ENCODE measurements at places on chromosomes 13 and 19.
A peak's percentile ranks its signal among the peaks of the same experiment; 100 is the strongest.

DNA sequence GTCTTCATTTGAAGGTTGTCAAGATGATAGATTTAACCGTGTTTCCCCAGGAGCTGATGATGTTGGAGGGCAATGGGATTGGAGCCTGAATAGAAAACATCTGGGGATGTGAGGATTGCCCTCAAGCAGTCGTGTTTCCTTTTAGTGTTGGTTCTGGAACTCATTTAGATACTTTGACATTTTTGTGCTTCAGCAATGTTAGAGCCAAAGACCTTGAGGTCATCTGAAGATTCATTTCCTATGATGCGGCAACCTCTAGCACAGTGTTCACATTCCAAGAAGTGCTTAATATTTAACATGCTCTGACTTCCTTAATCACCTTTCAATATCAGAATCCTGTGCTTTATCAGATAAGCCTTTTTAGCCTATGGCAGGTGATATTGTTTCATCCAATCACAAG is 82.7 kb downstream of the SLC10A2 start:
- DNase-seq = peak; percentile 12

DNA sequence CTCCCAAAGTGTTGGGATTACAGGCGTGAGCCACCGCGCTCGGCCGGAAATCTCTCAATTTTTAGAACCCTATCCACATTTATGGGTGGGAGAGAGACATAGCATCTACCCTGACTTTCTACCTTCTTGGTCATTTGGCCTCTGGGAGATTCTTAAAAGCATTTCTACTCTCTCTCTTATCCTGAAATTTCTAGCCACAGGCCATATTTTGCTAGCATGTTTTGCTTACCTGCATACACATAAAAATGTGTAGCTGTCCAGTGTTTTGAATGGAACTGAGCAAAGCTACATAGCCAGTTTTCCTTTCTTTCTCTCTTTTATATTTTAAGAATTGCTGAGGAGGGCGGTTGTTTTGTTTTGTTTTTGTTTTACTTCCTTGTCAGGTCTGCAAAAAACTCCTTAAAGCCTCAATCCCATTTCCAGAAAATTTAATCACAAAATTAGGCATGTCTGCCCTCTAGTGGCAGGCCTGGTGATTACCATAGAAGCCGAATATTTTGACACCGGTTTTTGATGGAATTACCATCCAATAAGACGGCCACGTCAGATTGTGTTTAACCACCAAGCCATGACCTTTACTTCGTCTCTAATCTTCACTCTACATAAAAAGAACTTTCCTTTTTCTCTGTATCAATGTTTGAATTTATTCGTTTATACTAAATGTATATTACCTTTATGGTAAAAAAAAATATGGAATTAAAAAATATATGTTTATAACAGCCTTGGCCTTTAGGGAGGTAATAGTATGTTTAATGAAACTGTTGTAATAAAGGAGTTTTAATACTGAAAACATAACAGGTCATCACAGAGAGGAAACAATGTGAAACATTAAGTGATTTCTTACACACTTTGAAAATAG is 34.4 kb upstream of the OXGR1 start:
- DNase-seq = peak; percentile 64

DNA sequence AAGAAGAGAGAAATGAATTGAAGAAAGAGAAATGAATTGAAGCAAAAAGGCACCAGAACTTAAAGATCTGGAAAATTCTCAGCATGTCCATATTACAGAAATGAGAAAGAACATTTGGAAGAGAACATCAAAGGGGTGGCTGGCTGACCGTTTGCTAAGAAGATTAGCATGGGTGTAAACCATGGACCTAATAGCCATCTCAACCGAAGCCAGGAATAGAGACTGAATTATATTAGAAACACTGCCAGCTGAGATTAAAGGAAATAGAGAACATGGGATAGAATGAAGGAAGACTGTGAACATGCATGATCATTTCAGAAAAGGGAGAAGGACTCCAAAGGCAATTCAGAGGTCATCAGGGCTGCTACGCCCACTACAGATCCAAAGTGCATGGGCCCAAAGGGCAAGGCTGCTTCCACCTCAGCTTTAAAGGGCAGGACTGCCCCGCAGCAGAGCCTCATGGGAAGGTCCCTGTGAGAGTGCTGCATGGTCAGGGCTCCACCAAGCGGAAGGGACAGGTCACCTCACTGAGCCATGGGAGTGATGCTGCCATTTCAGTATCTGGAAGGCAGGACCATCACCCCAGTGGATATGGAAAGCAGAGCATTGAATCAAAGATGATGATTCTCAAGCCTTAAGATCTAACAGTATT is 23.1 kb downstream of the FNDC3A start:
- DNase-seq = no peak

DNA sequence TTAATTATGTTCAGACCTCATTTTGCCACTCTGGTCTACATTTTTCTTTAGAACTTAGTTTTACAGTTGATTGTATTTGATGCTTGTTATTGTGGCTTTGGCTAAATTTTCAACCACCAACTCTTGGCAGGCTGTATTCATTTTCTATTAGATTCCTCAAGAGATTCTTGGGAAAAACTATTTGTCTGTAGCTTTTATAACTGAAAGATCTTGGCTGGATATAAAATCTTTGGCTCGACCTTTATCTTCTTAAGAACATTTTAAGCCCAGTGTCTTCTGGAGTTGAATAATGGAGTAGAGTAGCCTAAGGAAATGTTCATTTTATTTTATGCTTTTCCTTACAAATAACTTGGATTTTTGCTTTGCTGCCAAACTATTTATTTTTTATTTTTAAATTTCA is 848.5 kb downstream of the PCDH17 start:
- DNase-seq = no peak

- peak; percentile 83 for DNase-seq
Measured at GRCh38 chr19:33241530-33242101, 16.0 kb upstream of the SLC7A10 start.

DNA sequence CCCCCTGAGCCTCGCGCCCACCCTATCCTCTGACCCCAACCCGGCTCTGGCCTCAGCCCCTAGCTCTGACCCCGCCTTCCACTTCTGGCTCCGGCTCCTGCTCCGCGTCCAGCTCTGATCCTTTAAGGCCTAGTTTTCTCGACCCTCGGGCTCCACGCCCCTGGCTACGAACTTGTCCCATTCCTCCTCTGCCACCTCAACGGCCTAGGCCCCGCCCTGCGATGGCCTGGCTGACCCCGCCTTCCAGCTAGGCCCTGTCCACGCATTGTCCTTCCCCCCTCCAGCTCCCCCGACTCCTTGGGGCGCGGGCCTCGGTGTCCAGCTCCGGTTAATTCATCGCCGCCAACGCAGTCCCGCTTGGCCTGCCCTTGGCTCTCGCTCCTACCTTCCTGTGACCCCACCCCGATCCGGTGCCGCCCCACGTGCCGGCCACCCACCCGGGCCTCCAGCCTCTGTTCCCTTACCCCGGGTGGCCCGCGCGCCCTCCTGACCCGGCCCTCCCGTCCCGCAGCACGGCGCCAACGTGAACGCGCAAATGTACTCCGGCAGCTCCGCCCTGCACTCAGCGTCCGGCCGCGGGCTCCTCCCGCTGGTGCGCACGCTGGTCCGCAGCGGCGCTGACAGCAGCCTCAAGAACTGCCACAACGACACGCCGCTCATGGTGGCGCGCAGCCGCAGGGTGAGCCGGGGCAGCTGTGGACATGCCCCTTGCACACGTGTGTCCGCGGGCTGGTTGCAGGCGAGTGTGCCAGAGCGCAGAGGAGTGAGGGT is 9.4 kb downstream of the BCL3 start:
- no peak for DNase-seq

DNA sequence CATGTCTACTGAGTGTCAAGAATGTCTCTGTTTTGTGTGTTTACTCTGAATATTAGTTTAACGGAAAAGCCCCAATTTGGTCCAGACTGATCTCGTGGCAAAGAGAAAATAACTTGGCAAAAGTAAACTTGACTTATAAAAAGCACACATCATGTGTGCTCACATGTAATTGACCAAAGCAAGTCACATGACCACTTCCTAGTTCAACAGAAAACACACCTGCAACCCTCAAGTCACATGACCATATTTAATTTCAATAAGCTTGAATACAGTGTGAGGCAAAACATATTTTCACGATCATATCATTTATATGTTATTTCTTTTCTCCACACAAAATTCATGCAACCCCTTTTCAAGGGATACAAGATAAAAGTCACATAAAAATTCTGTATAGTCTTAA is 662.4 kb downstream of the SLITRK1 start:
- no peak for DNase-seq

- no peak for DNase-seq
Measured at GRCh38 chr13:77729502-77730221, 32.2 kb downstream of the SLAIN1 start.

GRCh38 chr19:38243279-38243673 is 12.9 kb downstream of the PPP1R14A start:
- no peak for DNase-seq
